ENCODE measurements at places on chromosomes 12 and 14.

DNA sequence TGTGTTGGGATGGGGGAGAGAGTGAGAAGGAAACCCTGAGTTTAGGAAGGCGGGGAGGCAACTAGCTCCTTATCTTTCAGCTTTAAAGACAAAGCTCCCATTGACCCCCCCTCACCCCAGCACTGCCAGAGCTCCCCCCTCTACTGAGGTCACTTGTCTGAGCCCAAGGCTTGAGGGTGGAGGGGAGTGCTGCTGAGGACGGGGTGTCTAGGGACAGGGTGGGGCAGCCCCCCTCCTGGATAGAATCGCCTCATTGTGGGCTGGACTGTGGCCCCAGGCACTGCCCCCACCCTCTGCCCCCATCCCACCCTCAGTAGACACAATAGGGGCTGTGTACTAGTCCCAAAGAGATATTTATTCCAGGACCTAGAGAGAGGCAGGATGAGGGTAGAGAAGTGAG, 3.0 kb downstream of the ERBB3 start:
- DNase-seq = no peak

GRCh38 chr12:3219233-3219632, 142.1 kb downstream of the TSPAN9 start:
- DNase-seq = peak; percentile 80

DNA sequence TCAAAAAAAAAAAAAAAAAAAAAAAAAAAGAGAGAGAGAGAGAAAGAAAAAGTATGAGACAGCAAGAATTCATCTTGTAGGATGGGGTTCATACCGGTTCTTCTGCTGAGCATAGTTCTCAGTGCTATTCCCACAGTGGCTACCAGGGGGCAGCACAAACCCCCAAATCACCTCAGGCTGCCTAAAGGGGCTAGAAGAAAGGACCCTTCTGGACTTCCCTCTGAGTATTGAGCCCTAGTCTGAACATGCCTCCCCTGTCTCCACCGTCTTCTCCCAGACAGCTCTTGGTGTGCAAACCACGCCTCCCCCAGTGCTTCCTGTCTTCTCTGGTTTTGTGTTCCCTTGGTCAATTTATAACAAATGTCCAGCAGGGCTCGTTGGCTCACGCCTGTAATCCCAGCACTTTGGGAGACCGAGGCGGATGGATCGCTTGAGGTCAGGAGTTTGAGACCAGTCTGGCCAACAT, 31.3 kb upstream of the SMUG1 start:
- DNase-seq = peak; percentile 77

DNA sequence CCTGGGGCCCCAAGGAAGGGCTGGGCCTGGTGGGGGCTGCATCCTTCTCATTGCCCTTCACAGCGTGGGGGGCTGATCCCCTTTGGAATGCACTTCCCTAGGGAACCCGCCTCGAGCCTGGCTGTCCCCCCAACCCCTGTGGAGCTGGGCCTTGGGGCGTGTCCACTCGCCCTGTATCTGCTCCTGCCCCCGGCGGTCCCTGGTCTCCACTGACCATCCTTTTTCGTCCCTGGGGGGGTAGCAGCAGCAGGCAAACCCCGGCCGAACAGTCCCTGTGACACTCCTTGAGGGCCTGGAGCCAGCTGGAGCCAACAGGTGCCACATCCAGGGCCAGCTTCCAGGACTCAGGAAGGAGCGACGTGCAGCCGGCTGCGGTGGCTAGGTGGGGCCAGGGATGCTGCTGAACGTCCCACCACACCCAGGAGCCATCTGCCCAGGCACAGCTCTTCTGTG, 9.4 kb upstream of the GPR132 start:
- DNase-seq = no peak

GRCh38 chr12:79655036-79655435, 35.7 kb downstream of the PAWR start:
- no peak for DNase-seq

DNA sequence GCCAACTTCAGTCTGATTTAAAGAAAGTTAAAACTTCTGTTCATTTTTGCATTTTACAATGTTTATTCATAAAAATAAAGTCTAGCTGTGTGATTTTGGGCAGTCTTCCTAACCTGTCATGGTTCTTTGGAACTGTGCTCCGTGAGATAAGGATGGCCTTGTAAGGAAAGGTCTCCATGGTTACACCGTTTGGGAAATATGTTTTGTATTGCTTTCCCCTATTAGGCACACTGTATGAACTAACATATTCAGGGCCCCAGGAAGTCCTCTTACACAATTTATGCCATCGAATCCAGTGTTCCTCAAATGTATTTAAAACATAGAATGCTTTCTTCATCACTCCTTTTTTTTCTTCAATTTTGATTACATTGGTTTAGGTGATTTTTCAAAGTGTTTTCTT, 54.5 kb downstream of the APAF1 start:
- no peak for DNase-seq

DNA sequence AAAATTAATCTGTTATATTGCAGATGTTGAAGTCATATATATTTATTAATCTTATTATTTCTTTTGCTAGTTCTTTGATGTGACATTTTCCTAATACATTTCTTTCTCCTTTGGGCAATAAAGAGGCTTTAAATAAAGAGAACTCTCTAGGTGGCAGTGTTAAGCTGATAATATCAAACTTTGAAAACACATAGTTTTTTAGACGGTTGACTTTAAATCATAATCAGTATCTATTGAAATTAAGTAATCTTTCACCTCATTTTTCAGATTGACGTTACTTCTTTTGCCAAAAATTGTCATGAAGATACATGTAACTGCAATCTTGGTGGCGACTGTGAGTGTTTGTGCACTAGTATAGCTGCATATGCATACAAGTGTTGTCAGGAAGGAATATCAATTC, 130.8 kb upstream of the PTPRQ start:
- no peak for DNase-seq

DNA sequence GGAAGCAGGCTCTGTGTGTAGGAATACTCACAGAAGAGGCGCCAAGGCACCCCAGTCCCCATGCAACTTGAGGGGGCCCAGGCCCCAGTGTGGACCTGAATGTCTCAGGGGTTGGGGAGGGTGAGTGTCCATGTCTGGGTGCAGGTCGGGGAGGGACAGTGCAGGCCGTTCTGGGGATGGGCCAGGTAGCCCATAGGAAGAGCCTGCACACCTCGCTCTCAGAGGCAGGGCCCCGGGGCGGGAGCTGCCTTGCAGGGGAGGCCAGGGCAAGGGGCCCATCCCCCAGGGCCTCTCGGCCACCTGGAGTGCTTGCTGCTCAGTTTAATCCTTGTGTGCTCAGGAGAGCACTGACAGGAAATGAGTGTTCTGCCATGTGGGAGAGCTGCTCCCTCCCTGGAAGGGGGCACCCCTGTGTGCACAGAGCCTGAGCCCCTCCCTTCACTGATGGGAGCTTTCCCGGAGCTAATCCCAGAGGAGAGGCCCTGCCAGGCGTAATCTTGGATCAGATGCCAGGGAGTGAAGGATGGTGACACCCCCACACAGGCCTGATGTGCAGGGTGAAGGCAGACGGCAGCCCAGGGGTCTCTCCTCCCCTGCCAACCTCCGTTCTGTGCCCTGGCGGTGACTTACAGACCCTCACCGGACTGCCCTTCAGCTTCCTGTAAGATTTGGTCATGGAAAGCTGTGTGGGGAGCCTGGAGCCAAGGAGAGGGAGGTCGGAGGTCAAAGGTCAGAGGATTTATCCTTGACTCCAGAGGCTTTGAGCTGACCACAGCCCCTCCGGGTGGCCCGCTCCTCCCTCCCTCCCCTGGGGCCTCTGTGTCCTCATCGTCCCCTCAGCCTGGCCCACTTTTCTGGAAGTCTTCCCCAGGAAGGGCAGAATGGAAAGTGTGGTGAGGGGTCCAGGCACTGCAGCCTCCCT, 24.4 kb upstream of the FBRSL1 start:
- no peak for DNase-seq
